Left hindlimb (tissue), 1 donor: ENCODE measurements at places on chromosomes 2 and 18.
A peak's percentile ranks its signal among the peaks of the same experiment; 100 is the strongest.

GRCh38 chr2:134863446-134863845 lies 25.0 kb downstream of the ACMSD start:
- no peak for DNase-seq

- DNase-seq, result no peak
Observed at GRCh38 chr2:189676471-189676870, 2.0 kb downstream of the ANKAR start.

DNA sequence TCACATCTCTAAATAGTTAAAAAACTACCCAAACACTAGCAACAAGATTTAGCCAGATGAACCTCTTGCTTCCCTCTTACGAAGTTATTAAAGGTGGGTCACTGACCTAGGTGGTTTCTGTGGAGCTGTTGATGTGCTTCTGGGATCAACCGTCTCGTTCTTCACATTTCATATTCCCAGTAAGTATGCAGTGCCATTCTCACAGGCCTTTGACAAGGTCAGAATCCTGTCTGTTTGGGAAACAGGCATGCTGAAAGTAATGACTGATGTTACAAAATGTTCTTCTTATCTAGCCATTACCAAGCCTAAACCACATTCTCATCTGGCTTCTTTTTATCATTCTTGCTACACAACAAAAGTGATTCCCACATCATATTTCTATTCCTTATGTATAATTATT lies 70.3 kb downstream of the WDR7 start:
- DNase-seq, result no peak

DNA sequence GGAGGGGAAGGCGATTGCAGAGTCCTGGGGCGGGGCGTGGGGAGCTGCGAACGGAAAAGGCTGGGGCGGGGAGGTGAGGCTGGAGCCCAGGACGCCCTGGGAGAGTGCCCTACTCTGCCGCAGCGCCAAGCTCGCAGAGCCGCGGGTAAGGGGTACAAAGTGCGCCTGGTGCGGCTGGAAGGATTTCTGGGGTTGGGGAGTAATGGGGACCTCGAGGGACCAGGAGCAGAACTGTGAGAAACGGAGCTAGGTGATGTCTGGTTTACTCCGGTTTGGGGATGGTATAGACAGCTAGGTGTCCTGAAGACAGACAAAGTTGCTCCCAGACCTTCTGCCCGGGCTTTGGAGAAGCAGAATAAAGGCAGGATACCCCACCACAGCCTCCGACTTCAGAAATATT lies 718 bp upstream of the NXPH2 start:
- no peak for DNase-seq

- no peak for DNase-seq
Observed at GRCh38 chr2:12948231-12948960, 231.7 kb downstream of the TRIB2 start.

- no peak for DNase-seq
Observed at GRCh38 chr18:55064760-55065159, 105.5 kb upstream of the CCDC68 start.

GRCh38 chr2:238487652-238488346 lies 61.1 kb downstream of the ASB1 start:
- DNase-seq, result no peak

GRCh38 chr2:143357966-143358365 lies 228.7 kb downstream of the ARHGAP15 start:
- DNase-seq, result peak; percentile 23

DNA sequence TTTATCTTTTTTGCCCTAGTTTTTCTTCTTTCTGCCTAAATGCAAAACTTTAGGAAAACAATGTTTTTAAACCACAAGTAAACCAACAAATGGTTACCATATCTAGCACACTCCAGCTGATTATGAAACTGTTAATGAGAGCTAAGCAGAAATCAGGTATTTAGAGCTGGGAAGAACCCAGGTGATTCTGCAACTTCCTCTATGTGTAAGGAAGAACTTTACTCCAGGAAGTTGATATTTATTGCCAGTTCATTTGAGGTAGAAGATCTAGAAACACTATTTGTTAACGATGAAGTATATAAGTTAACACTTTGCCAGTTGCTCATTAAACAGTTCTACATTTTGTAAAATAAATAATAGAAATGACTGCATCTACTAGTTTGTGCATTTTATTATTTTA lies 409.7 kb downstream of the XIRP2 start:
- no peak for DNase-seq

GRCh38 chr2:106570316-106570715 lies 83.2 kb downstream of the CD8B2 start:
- no peak for DNase-seq

- no peak for DNase-seq
Observed at GRCh38 chr2:30466216-30466615, 19.2 kb downstream of the LCLAT1 start.

GRCh38 chr2:109320195-109320922 lies 191.4 kb downstream of the SH3RF3 start:
- DNase-seq, result no peak

- peak; percentile 66 for DNase-seq
Observed at GRCh38 chr2:124025171-124025580, at the start of gene CNTNAP5. CNTNAP5 (plus strand) TSS chr2:124025287; CDS start chr2:124025651, 364 bp downstream.

GRCh38 chr2:226799976-226800940 lies 638 bp upstream of the IRS1 start:
- peak; percentile 48 for DNase-seq

GRCh38 chr2:110955556-110955955 lies 165.2 kb upstream of the BCL2L11 start:
- DNase-seq, result no peak

DNA sequence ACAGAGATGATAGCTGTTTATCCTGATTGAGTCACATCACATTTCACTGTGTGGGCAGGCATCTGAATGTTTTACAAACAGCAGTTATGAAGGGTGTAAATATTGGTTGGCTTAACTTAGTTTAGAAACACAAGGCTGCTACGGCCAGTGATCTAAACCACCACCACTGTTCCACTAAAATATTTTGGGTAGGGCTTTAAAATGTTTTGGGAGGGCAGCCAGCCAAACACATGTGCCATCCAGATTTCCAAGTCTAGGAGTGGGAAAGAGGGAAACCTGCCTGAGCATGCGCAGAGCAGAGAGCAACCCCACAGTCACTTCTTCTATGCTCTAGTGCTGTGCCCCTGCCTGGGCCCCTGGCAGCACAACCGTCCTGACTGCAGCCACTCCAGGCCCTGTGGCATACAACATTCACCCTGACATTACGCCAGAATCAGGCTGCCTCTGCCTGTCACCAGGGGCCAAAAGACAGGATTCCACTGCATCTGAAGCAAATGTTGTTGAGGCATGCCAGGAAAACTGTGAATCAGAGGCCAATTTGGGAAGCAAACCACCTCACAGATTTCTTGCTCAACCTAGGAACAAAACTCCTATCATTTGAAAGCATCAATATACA lies 74.8 kb upstream of the COL5A2 start:
- peak; percentile 93 for DNase-seq

- peak; percentile 22 for DNase-seq
Observed at GRCh38 chr2:232981767-232982360, 31.2 kb downstream of the NGEF start.

DNA sequence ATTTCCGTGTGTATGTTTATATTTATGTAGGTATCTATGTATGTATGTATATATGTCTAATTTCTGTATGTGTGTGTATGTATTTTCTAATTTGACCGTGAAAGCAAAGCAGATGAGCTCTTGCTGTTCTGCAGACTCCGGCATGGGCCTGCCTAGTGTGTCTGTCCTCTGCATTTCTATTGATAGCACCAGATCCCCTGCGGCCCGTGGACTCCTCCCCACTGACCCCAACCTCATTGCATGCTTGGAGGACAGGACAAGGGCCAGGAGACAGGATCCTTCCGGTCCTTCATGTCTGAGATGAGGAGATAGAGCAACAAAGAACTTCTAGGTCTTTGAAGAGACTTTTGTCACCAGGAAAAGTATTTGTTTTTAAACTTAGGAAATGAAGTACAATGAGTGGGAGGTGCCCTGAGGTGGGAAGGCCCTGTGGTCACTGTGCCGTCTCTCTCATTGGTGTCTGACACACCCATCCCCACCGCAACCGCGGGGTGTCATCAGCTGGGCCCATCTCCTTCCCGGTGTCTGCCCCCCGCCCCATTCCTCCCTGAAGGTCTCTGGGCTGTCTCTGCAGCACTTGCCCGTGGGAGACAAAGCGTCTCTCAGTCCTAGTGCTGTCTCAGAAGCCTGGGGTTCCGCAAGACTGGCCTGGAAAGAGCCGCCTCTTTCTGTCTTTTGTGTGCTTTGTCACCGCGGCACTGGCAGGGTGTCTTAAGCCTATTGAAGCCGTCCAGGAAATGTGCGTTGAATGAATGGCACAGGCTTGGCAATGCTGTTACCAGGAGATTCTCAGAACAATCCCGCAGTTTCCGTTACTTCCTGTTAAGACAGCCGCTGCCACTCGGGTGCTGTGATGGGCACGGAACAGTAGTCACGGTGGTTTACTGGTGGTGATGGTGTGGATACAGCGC lies 216.4 kb downstream of the AGAP1 start:
- DNase-seq, result no peak

- no peak for DNase-seq
Observed at GRCh38 chr2:88857951-88858411, 166.5 kb downstream of the RPIA start.

DNA sequence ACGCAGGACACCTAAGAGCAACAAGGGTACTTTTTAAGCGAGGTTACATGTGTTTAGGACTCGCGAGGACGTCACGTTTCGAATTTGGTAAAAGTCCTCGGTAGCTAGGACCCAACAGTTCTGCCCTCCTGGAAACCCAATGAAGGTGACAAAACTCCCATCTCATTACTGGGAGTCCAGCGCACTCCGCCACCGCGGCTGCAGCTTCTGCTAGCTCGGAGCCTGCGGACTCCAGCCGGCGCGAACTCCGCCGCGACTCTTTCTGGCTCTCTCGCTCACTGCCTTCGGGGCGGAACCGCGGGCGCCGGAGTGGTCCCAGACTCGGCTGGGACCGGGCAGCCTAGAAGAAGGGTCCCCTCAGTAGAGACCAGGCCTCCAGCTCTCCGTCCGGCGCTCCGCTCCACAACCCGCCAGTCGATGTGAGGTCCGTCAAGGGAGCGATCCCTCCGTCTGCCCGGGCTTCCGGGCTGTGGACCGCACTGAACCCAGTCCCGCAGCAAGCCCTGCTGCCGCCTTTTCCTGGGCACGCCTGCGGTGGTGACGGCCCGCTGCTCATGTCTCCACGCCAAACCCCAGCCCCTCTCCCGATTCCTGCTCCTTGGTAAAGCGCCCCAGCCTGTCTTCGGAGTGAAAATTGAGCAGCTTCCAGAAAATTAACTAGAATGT lies 3.0 kb upstream of the OSR1 start:
- peak; percentile 57 for DNase-seq

DNA sequence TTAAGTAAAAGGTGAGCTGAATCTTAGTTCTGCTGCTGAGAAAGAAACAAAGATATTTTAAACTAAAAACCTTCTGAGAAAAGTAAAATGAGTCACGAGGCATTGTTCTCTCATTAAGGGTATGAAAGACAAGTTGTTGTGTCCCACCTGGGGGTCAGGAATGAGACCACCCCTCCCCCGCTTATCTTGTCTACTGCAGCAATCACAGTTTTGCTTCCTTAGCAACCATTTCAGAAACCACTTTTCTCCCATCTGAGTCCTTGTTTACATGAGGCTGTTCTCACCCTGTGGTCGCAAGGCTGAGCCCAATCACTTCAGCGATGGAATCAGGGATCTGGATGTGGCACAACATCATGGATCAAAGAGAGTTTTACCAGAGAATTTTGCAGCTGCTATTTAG lies 377.6 kb upstream of the NETO1 start:
- DNase-seq, result no peak

DNA sequence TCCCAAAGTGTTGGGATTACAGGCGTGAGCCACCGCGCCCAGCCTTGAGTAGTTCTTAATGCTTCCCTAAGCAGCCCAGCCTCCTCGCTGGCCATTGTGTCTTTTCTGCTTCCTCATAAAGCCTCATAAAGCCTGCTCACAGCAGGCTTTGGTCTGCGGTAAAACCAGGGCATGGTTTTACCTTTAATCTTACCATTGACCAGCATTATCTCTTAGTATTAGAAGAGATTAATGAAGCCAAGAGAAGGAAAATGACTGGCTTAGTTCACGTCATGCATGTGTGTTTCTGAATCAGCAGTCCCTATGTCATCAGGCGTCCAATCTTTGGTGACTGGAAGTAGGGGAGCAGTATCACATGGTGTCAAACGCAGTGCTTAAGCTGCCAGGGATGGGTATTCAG lies 14.9 kb upstream of the CDCA7 start:
- no peak for DNase-seq

DNA sequence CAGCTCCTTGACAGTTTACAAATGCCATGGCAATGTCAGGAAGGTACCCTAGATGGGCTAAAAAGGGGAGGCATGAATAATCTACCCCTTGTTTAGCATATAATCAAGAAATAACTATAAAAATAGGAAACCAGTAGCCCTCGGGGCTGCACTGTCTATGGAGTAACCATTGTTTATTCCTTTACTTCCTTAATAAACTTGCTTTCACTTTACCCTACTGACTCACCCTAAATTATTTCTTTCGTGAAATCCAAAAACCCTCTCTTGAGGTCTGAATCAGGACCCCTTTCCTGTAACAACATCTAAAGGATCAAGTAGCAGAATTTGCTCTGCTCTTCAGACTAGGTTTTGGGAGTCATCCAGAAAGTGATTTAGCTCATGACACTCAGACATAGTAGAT lies 43.7 kb downstream of the CD8B2 start:
- DNase-seq, result no peak

DNA sequence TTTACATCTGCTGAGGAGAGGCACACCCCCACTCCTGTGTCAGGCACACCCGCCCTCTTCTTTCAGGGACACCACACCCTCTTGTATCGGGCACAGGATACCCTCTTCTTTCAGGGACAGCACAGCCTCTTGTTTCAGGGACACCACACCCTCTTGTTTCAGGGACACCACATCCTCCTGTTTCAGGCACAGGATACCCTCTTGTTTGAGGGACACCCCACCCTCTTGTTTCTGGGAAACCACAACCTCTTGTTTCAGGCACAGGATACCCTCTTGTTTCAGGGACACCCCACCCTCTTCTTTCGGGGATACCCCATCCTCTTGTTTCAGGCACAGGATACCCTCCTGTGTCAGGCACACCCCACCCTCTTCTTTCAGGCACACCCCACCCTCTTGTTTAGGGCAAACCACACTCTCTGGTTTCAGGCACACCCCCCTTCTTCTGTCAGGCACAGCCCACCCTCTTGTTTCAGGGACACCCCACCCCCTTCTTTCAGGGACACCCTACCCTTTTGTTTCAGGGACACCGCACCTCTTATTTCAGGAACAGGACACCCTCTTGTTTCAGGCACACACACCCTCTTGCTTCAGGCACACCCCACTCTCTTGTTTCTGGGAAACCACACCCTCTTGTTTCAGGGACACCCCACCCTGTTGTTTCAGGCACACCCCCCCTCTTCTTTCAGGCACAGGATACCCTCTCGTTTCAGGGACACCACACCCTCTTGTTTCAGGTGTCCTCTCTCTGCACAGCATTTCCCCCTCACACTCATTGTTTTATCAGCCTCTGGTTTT lies 96.2 kb downstream of the TPO start:
- DNase-seq, result no peak

- no peak for DNase-seq
Observed at GRCh38 chr2:112701052-112701451, 19.8 kb upstream of the NT5DC4 start.

GRCh38 chr2:10395893-10396292 lies 52.2 kb downstream of the ODC1 start:
- DNase-seq, result no peak

- DNase-seq, result no peak
Observed at GRCh38 chr2:155679647-155680046, 652.9 kb downstream of the NR4A2 start.

- DNase-seq, result no peak
Observed at GRCh38 chr2:170502361-170503130, 212.6 kb upstream of the SP5 start.

GRCh38 chr2:197205585-197206215 lies 104.9 kb downstream of the ANKRD44 start:
- no peak for DNase-seq
